ENCODE measurements at places on chromosomes 6 and 20. TPM values are rescaled to one million over a fixed set of nuclear protein-coding genes. Genes with fewer than 3 reads are reported as not detected.

GRCh38 chr6:168683621-168684020 lies 242.6 kb downstream of the SMOC2 start:
- no peak for DNase-seq

GRCh38 chr6:111843347-111844147 lies 29.7 kb downstream of the FYN start:
- DNase-seq: peak; percentile 53

- no peak for DNase-seq
These were observed 250.9 kb downstream of the ANKRD60 start for GRCh38 chr20:57977569-57977968.

The ARG1 gene
- total RNA-seq: not detected

The DOK5 gene
- total RNA-seq: 1.3 TPM

DNA sequence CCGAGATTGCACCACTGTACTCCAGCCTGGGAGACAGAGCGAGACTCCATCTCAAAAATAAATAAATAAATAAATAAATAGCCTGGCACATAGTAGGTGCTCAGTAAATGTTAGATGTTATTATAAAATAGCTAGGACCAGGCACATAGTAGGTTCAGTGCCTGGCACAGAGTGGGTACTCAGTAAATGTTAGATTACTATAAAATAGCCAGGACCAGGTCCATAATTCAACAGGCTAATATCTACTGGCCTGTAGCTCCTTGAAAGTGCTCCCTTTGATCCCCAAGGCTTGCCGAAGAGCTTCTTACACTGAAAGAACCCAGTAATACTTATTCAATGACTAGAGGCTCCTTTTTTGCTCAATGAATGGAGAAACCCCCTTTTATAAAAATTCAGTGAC lies 215.1 kb upstream of the ZNF217 start:
- no peak for DNase-seq

DNA sequence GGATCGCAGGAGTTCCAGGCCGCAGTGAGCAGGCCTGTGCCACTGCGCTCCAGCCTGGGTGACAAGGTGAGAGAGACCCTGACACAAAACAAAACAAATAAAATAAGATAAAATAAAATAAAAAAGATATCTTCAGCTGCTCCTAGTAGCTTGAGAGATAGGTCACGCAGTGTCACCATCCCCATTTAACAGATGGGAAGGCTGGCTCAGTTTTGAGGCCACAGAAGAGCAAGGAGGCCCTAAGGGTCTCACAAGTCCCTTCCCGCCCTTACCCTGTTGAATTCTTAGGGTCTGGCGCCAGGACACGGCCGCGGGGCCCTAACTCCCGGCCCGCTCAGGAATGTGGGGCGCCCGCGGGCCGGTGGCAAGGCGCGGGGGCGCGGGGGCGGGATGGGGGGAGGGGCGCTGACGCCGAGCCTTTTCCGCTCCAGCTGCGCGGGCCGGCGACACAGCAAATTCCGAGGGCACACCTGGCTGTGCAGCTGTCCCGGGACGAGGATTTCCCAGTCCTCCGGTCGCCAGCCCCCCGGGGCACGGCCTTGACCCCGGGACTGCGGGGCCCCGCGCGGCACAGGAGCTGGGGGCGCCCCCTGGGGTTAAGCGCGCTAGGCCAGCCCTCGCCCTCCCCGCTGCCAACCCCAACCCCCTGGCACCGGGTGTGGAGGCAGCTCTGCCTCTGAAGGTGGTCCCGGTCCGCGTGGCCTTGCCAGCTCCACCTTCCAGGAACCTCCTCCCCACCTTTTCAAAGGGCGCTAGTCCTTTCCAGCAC lies 10.3 kb upstream of the R3HDML start:
- peak; percentile 39 for DNase-seq

DNA sequence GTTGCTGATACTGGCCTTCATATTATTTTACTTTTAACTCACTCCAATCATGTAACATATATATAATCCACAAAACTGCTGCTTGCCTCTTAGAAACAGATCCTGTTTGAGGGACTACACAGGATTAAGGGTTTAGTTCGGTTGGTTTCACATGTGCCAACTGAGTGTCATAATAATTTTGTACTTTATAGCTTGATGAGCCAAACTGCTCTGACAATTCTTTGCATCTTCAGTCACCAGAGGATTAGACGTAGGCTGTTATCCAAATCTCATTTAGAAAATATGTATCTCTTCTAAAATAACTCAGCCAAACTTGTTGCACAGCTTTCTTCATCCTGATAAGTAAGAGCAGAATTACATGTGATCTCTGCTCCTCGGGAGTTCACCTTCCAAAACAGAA lies 643.6 kb upstream of the PTCHD4 start:
- DNase-seq: no peak

- no peak for DNase-seq
These were observed 197.0 kb downstream of the CLIC5 start for GRCh38 chr6:45818655-45819054.

The MICB gene
- 12.5 TPM for total RNA-seq

DNA sequence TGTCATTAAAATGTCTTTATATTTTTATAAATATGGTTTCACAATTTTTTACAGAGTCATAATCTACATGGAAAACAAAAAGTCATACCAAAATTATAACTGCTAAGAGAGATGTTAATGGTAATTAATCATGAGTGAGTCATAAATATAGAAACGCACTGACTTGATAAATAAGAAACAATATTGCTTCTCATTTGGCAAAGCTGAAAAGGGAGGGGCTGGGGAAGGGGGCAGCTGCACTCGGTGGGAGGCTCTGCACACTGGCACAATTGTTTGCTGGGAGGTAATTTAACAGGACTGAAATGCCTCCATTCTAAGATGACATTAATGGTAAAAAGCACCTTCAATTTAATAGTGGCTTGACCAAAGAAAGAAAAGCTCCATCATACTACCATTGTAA lies 133.3 kb upstream of the AGPAT4 start:
- DNase-seq: no peak

GRCh38 chr6:112331306-112331705 lies 15.8 kb upstream of the RFPL4B start:
- no peak for DNase-seq

The ECT2L gene
- not detected for total RNA-seq

The SRSF12 gene
- total RNA-seq: 1.3 TPM

GRCh38 chr20:63334356-63334755 lies 26.8 kb downstream of the CHRNA4 start:
- DNase-seq: no peak

DNA sequence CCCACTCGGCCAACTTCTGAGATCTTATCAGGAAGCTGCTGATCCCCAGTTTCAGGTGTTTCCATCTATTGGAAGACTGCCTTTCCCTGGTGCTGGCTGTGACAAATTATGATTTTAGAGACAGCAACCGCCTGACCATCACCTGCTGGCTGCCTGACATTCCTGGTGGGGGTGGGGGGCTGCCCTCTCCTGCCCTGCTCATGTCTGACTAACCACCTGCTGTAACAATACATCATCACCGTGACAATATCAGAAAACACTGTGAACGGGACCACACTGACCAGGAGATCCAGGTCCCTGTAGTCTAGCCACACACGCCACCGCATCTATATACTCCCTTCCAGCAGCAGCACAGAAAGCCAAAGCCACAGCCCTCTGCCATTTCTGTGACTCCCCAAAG lies 537.5 kb downstream of the QKI start:
- DNase-seq: no peak

The KCNG1 gene
- 10.2 TPM for total RNA-seq

The KCNQ2 gene
- total RNA-seq: not detected

DNA sequence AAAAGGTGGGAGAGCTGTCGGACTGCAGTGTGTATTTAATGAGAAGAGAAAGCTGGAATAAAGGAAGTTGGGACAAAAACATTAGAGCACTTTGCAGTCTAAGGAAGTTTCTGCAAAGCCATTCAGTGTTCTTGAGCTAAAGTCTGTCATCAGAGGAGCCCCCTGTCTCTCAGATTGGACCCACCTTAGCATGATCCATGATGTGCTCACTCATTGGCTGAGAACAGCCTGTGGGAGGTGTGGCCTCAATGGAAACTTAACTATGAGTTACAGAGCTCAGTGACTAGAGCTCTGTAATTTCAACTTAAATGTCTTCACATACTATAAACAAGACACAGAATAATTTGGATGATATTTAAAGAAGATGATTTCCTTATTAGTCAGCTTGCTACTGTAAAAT lies 437.0 kb downstream of the BTBD3 start:
- DNase-seq: no peak

The C6orf132 gene
- 0.29 TPM for total RNA-seq

The CGA gene
- total RNA-seq: not detected

The SPATS1 gene
- not detected for total RNA-seq

- DNase-seq: no peak
These were observed 902 bp downstream of the SLC29A1 start for GRCh38 chr6:44224029-44224964.

- DNase-seq: no peak
These were observed 154.0 kb downstream of the CLVS2 start for GRCh38 chr6:123150076-123150475.

- no peak for DNase-seq
These were observed 39.3 kb upstream of the ID1 start for GRCh38 chr20:31565699-31566318.

DNA sequence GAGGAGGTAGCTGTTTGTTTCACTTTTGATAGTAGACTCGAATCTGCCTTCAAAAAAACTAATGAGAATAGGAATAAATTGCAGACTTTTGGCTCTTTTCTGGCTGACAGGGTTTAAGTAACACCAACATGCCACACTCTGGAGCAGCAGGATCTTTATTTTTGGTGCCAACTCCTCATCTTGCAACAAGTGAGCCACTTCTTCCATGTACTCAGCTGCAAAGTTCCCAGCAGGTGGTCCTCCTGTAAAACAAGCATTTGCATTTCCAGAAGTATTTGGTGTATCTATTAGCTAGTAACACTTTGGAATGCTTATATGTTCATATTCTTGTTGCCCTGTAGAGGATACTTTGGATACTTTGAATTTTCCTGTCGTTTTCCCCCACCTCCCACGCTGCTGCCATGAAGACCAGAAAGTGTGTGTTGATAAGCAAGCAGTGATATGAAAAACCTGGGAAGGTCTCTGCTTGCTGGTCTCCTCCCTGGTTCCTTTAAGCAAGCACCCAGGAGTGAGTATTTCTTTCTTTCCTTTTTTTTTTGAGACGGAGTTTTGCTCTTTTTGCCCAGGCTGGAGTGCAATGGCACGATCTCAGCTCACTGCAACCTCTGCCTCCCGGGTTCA lies 1.0 kb downstream of the ARMH2 start:
- DNase-seq: no peak

GRCh38 chr6:44192428-44193041 lies 24.2 kb upstream of the MYMX start:
- no peak for DNase-seq

DNA sequence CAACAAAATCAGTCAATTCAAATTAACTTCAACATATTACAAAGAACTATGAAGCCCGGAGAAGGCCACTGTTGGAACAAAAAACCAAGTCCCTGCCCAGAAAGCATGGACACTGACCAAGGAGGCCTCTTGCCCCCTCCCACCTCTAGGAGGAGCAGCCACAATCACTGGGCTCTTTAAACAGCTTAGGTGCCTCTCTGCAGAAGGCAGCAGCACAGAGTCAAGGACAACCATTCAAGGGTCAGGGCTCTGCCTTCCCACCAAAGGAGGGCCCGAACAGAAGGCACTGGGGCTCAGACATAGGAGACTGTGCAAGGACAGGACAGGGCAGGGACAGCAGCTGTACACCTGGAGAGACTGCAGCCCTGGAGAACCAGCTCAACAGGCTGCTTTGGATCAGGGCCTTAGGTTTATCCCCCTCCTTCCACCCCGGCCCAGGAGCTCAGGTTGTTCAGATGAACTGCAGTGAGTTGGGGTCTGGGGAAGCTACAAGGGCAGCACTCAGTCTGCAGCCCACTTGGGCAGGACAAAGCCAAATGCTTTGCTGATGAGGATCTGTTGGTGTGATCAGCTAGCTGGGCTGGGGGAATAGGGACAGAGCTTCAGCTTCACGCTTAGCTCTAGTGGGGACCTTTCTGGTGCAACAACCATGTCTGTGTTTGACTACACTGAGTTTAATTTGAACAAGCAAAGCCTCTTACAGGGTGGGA lies 17.8 kb downstream of the TOMM34 start:
- DNase-seq: no peak

DNA sequence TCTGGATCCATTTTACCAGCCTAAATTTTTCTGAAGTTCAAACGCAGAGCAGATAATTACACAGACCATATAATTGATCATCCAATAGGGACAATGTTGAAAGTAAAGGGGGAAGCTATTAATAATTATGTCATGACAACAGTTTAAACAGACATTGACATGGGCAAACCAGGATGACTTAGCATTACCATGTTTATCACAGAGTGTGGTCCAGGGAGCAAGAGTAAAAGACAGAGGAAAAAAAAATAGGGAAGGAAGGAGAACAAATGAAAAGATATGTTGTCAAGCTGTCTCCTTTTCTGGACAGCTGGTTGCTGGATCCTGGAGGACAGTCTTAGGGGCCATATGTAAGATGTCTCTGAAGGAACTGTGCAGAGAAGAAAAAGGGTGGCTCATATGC lies 69.4 kb upstream of the FBXL4 start:
- no peak for DNase-seq

- peak; percentile 12 for DNase-seq
These were observed 45.9 kb downstream of the ZNF217 start for GRCh38 chr20:53547664-53548239.

The SEC23B gene
- total RNA-seq: 77.0 TPM

DNA sequence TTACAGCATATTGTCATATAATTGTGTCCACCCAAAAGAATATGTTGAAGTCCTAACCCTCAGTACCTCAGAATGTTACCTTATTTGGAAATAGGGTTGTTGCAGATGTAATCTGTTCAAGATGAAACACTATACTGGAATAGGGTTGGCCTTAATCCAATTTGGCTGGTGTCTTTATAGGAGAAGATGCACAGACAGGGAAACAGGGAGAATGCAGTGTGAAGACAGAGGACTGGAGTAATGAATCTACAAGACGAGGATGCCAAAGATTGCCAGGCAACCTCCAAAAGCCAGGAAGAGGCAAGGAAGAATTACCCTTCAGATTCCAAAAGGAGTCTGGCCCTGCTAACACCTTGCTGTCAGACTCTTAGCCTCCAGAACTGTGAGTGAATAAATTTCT lies 482.9 kb downstream of the PTPRT start:
- no peak for DNase-seq

DNA sequence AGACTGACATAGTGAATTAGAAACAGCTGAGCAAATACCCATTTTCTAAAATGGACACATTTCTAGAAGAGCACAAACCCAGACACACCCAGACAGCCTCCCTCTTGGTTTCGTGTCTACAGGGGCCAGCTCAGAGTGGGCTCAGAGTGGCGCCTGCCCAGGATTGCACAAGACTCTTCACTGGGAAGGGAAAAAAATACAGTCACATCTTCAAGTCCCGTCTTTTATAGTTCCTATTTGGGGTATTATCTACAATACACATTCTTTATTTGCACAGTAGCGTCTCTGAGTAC lies 246.1 kb upstream of the AFDN start:
- DNase-seq: no peak

- DNase-seq: peak; percentile 31
These were observed 3.2 kb downstream of the DEF6 start for GRCh38 chr6:35300848-35301247.

The TRIM40 gene
- not detected for total RNA-seq

GRCh38 chr6:166720856-166721255 lies 93.8 kb upstream of the RPS6KA2 start:
- no peak for DNase-seq

GRCh38 chr6:30821862-30822784 lies 62.2 kb upstream of the DDR1 start:
- DNase-seq: no peak

GRCh38 chr6:3724451-3725144 lies 26.9 kb downstream of the PXDC1 start:
- DNase-seq: no peak
